Stimulated activated CD4-positive, alpha-beta T cell treated with anti-CD3 and anti-CD28 coated beads, Interleukin-2, amount 100 ng/mL, for 4 hours (primary cell): ENCODE measurements at places on chromosomes 6 and 20.

GRCh38 chr6:109076377-109076776, 18.3 kb downstream of the SESN1 start:
- DNase-seq, result no peak

GRCh38 chr6:109323241-109323640, 59.0 kb downstream of the CD164 start:
- DNase-seq, result no peak

DNA sequence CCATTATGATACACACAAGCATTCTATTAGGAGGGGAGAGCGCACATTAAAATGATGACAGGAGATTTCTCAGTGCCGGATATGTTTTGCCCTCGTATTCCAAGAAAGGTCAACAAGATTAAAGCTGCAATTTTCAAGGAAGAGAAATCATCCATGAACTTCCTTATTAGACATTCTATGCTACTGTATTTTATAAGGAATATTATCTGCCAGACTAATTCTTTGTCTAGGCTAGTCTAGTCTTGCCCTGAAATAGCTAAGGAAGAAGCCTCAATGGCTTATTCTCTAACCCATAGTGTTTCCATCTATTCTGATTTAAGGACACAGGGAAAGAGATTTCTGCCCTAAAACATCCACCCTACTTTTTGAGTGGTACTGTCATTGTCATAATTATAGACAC, 315.4 kb downstream of the ADGRG6 start:
- no peak for DNase-seq

- DNase-seq, result no peak
These were observed 32.1 kb downstream of the AIG1 start for GRCh38 chr6:143092768-143093167.

- no peak for DNase-seq
These were observed 36.0 kb downstream of the KCNK5 start for GRCh38 chr6:39193201-39193791.

GRCh38 chr6:95230071-95230740, 347.1 kb upstream of the MANEA start:
- no peak for DNase-seq

GRCh38 chr6:149627672-149628071, 20.8 kb downstream of the KATNA1 start:
- no peak for DNase-seq

DNA sequence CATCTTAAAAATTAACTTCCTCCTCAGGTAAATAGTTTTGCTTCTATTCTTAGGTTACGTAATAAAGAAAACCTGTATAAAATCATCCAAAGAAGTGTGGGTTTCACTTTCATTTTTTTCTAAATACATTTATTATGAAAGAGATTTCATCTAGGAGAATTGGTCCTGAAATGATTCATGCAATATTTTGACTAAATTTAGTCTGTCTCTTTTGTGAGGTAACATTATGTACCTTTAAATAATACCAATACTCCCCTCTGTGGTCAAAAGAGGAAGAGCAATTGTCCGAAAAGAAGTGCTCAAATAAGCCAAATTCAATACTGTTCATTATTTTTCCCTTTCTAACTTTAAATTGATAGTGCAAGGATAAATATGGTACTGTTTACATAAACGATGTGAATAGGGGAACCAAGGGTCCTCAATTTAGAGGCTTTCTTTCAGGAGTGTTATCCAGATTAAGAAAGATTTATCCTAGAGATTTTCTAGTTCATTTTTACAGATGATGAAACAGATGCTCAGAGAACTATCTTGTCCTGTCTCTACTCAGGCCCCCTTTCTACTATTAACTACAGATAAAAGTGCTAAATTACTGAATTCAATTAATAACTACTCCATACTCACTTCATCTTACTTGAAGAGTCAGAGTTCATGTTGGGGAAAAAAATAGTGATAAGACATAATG, 26.2 kb downstream of the CYP39A1 start:
- DNase-seq, result no peak

GRCh38 chr20:2872459-2873009, 747 bp upstream of the PTPRA start:
- peak; percentile 71 for DNase-seq

- DNase-seq, result no peak
These were observed 425.0 kb downstream of the COL12A1 start for GRCh38 chr6:74780831-74781230.

GRCh38 chr20:17786221-17786718, 86.5 kb downstream of the BANF2 start:
- no peak for DNase-seq

DNA sequence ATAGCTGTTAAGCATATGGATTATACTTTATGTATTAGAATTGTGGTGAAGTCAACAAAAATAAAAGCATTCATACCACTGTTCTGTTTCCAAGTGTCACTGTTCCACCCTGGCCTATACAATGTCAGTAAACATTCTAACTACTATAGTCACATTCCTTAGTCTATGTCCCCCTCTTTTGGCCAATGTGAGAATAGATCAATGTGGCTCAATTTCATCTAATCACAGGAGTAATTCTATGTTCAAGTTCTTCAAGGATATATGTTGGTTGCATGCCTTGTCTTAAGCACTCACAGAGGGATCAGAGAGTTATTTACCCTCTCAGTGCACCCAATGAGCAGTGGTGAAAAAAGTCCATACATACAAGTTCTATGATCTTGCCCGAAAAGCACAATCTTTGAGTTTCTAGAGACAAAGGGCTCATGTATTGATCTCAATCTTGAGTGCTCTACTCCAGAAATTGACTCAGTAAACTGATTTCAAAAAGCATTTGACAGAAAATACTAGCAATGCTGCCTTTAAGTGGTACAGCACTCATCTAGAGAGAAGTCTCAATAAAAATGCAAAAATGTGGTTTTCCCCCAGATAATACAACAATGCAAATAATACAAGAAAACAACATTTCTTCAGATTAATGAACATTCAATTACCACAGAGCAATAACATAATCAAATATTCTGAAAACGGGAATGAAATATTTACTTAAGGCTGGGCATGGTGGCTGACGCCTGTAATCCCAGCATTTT, 16.5 kb downstream of the SMLR1 start:
- no peak for DNase-seq

DNA sequence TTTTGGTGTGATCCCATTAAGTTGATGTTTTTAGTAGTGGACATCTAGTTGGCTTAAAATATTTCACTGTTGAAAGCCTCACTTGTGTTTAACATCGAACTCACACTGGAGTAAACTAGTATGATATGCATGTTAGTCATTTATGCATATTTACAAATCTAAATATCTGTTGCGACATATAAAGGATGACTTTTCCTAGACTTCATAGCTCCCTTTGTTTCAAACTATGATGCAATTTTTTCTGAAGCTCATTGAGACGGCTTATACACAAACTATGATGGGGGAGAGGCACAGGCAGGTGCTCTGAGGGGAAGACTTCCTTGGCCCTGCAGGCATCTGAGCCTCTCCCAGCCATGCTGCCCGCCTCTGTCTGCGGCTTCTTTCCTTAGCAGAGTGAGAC, 11.8 kb upstream of the FOXC1 start:
- no peak for DNase-seq

GRCh38 chr6:40962241-40962640, 76.8 kb downstream of the UNC5CL start:
- DNase-seq, result no peak

- no peak for DNase-seq
These were observed 1226.1 kb downstream of the GRIK2 start for GRCh38 chr6:102619585-102619984.

- no peak for DNase-seq
These were observed 453.5 kb upstream of the SULF2 start for GRCh38 chr20:48238781-48239180.

DNA sequence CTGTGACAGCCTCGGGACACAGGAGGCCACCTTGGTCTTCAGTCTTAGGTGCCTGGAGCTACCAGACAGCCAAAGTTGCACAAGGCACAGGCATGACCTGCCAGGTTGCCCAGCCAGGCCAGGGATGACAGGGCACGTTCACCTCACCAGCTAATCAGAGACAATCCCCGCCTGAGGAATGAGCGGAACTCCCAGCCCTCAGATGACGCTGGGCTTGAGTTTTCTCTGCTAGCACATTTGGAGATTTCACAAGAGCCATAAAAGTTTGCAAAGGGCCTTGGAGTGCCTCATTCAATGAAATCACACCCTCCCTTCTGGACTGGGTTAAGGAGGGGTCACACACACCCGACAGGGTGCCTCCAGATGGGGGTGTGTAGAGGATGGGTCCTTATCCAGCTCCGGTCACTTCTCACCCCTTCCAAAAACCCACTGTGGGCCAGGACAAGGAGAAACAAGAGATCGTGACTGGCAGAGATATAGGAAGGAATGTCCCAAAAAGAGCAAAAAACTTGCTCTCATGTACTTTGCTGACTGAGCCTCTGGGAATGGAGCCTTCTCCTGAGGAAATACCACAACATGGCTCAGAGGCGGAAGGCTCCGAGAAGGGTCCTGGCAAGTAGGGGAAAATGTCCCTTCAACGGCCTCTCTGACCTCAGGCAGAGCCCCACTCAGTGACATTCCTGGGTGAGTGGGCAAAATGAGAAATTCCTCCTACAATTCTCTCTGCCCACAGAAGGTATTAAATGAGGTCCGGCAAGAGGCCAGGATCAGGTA, 121.6 kb downstream of the ISM1 start:
- no peak for DNase-seq

GRCh38 chr6:144062786-144063185, 32.6 kb downstream of the SF3B5 start:
- no peak for DNase-seq

GRCh38 chr6:90643381-90643780, 56.5 kb upstream of the MAP3K7 start:
- DNase-seq, result no peak

- no peak for DNase-seq
These were observed 586.8 kb downstream of the RFPL4B start for GRCh38 chr6:112933947-112934346.

GRCh38 chr6:87243812-87244211, 78.6 kb upstream of the SMIM8 start:
- no peak for DNase-seq
